ENCODE measurements at places on chromosomes 16 and 17.

- DNase-seq, result no peak
Measured at GRCh38 chr17:8905331-8905730, 37.9 kb upstream of the PIK3R6 start.

DNA sequence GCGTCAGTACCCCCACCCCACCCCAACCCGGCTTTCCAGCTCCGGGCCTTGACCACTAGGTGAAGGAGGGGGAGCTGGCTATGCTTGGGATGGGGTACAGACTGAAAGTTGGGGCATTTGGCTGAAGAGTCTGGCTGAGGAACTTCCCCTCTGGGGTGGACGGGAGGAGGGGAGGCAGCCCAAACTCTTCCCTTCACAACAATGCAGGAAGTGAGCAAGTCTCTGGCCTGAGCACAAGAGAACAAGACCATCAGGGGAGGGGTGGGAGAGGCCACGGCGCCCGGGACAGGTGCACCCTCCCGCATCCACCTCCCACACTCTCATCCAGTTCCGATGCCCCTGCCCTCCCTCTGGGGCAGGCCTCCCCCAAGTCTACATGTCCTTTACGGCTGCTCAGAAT lies 5.6 kb downstream of the USH1G start:
- DNase-seq, result no peak

DNA sequence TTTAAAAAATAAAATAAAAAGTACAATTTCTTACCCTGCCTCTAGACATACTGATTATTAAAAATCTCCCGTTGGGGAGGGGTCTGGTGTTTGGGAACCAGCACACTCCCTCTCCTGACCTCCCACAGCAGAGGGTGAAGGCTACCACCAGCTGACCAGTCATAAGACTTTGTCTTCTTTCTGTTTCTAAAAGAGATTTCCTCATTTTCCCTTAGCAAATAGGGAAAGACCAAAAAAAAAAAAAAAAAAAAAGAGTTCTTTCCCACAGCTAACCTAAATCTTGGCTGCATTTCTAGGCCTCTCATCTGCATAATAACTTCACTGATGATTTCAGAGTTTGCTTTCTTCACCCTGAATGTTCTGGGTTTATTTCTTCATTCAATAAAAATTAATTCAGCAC lies 30.3 kb downstream of the CDK5RAP3 start:
- DNase-seq, result no peak

- no peak for DNase-seq
Measured at GRCh38 chr17:41632482-41633105, 8.2 kb upstream of the KRT17 start.

DNA sequence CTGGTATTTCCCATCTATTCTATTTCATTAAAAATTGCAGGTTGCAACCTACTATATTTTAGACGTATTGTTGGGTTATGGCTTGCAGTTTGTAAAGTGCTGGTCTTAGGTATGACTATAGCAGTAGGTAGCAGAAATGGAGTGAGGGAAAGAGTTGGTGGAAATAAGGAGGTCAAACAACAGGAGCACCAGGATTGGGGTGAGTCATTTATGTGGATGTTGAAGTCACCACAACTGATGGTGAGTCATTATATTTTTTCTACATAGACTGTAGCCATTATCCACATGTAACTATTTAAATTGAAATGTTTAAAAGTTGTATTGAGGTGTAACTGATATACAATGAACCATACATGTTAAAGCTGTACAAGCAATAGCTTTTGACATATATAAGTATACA lies 25.0 kb upstream of the HS3ST3A1 start:
- DNase-seq, result no peak

- DNase-seq, result peak; percentile 13
Measured at GRCh38 chr16:15644267-15644961, 1.5 kb upstream of the MARF1 start.

DNA sequence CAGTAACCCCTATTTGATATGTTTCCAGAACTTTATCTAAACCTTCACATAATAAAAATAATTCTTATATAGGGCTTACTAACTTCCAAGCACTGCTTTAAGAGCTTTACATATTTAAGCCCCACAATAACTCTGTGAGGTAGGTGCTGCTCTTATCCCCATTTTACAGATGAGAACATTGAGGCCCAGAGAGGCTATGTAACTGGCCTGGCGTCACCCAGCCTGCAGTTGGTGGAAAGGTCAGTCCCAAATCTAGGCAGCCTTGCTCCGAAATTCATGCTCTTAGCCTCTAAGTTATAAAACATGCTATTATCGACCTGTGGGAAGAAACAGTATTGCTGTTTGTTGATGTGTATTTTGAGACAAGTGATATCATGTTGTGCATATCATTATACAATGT lies 9.0 kb downstream of the NLRC5 start:
- no peak for DNase-seq

GRCh38 chr16:83899272-83899897 lies 470 bp downstream of the MLYCD start:
- no peak for DNase-seq

DNA sequence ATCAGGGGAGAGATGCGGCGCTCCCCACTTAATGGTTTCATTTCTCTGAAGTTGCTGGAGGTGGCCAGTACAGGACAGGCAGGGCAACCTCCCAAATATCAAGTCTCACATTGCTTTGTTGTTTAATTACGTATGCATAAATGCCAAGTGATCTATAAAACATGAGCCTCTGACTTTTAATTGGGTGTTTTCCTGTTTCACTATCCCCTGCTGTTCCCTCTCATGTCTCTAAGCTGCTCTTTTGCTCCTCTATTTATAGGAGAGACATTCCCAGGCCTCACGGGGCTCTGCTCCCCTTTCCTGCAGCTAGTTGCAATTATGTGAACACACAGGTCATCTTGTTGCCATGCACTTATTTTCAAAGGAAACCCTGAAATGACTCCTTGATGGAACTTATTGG lies 1173.5 kb upstream of the GOT2 start:
- DNase-seq, result no peak

DNA sequence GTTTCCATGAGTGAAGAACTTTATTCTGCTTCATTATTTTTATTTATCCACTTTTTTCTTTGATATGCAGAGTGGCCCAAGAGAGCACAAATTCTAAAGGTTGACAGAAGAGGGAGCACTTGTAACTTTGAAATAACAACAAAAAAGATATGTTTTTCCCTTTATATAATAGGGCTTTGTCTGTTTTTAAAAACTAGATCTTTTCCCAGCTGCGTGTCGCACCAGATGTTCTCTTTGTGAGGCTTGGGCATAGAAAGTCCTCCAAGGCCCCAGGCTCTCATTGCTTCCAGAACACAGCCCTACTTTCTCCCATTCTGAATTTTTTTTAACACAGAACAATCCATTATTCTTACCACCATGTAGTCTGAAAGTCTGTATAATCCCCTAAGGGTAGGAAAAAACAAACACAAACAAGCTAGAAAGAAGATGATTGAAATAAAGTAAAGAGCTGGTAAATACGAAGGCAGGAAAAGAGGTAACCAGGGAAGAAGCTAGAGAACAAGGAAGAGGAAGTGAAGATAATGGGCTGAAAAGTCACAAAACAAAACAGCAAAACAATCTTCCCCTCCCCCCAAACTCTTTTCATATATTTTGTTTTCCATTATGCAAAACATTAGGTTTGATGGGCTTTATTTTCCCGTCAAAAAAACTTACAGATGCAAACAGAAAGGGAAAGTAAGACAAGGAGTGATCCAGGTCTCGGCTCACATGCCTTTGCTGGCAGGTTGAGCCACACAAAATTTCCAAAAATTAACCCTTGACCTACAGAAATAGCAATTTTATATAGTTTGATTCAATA lies 160.4 kb downstream of the ABCA8 start:
- peak; percentile 95 for DNase-seq

GRCh38 chr16:26012376-26012775 lies 320.6 kb downstream of the HS3ST4 start:
- DNase-seq, result no peak

GRCh38 chr17:55420067-55420775 lies 1.4 kb downstream of the MMD start:
- peak; percentile 29 for DNase-seq

GRCh38 chr17:83179374-83179773 lies 100.0 kb downstream of the METRNL start:
- no peak for DNase-seq

DNA sequence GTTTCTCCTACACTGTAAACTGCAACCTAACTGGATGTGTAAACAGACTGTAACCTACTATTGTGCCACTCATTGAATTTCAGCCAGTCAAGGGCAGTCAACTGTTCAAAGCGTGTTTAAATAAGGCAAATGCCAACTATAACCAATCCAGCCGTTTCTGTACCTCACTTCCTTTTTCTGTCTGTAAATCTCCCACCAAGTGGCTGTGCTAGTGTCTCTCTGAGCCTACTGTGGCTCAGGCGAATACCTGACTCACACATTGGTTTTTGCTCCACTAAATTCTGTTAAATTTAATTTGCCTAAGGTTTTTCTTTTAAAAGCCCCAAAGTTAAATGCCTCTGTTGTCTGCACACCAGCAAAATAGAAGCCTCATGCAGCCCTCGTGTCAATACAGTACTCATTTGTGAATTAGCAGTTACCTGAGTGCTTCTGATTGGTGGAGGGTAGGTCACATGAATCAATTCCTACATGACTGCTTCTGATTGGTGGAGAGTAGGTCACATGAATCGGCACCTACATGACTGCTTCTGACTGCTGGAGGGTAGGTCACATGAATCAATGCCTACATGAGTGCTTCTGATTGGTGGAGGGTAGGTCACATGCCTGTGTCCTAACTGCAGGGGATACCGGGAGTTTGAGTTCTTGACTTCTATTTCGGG lies 31.1 kb upstream of the CCR7 start:
- DNase-seq, result no peak

DNA sequence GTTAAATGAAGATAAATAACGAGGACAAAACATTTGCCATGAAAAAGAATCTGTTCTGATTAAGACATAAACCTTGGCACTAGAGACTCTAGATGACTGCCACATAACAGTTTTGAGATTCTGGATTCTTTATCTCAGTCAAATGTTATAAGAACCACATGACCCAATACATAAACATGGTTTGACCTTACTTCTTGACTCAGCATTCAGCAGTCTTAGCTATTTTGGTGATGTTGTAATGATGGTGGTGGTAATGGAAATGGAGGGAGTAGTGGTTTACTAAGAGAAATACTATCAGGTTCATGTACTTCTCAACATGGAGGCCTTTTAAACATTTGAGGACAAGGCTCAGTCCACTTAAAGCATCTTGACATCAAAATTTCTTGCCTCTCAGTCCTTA lies 925.4 kb downstream of the CDH11 start:
- no peak for DNase-seq

GRCh38 chr16:57763285-57764005 lies 27.9 kb downstream of the KATNB1 start:
- DNase-seq, result no peak

GRCh38 chr16:53780051-53780450 lies 76.1 kb downstream of the FTO start:
- no peak for DNase-seq
